ENCODE measurements at places on chromosomes 7 and 10.
A peak's percentile ranks its signal among the peaks of the same experiment; 100 is the strongest.

- DNase-seq, result no peak
These were observed 238.4 kb downstream of the EXOC4 start for GRCh38 chr7:133491201-133491691.

DNA sequence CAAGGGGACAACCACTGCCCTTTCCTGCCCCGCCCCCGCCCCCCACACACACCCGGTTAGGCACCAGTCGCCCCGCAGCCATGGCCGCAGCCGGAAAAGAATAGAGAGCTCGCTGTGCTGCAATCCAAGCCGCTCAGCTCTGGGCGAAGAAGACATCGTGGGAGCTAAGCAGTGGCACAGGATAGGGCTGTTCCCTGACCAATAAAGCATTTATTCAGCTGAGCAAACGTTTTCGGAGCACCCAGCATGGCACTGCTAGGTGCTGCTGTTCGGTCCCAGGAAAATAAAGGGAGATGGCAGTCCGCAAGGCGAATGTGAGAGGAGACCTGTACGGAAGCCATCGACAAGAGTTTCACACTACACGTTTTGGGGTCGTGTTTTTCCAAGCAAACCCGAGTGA is 18.3 kb downstream of the SKIDA1 start:
- DNase-seq, result no peak

GRCh38 chr7:132084776-132085388 is 491.4 kb downstream of the PLXNA4 start:
- no peak for DNase-seq

DNA sequence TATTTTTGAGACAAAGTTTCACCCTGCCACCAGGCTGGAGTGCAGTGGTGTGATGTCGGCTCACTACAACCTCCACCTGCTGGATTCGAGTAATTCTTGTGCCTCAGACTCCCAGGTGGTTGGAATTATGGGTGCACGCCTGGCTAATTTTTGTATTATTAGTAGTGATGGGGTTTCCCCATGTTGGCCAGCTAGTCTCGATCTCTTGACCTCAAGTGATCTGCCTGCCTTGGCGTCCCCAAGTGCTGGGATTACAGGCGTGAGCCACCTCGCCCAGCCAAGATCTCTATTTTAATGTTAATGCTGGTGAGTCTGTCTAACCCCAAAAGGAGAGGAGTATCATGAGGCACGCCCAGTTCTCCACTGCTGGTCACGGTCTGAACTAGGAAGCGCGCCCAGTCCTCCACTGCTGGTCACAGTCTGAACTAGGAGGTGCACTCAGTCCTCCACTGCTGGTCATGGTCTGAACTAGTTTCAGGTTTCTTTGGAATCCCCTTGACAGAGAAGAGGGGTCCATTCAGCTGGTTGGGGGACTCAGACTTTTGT is 5.6 kb upstream of the LRRC27 start:
- DNase-seq, result no peak

- DNase-seq, result no peak
These were observed 243.3 kb upstream of the CDC14C start for GRCh38 chr7:48681006-48681405.

DNA sequence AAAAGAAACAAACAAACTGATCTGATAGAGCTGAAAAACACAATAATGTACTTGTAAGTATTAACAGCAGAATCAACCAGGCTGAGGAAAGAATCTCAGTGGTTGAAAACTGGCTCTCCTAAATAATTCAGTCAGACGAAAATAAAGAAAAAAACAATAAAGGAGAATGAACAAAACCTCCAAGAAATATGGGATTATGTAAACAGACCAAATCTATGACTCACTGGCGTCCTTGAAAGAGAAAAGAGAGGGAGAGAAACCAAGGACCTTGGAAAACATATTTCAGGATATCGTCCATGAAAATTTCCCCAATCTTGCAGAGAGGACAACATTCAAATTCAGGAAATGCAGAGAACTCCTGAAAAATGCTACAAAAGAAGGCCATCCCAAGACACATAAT is 62.9 kb downstream of the FBXL13 start:
- DNase-seq, result no peak

- peak; percentile 46 for DNase-seq
These were observed 19.5 kb upstream of the CARD11 start for GRCh38 chr7:3063016-3063753.

GRCh38 chr7:108234971-108235450 is 104.8 kb upstream of the LAMB4 start:
- no peak for DNase-seq

DNA sequence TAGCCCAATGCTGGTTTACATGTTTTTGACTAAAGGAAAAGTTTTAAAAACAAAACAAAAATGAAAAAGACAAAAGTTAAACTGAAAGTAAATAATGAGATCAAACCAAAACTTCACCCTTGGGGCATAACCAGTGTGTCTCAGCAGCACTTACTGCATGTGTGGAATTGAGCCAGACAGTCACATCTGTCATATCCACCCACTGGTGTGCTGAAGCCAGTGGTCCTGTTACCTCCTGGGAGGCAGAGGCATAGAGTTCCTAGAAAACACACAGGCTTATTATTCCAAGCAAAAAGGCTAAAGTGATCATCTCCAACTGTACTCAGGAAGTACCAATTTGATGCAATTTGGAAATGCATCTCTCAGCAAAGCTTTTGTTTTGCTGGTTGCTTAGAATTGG is 40.4 kb downstream of the ASAH2 start:
- no peak for DNase-seq

DNA sequence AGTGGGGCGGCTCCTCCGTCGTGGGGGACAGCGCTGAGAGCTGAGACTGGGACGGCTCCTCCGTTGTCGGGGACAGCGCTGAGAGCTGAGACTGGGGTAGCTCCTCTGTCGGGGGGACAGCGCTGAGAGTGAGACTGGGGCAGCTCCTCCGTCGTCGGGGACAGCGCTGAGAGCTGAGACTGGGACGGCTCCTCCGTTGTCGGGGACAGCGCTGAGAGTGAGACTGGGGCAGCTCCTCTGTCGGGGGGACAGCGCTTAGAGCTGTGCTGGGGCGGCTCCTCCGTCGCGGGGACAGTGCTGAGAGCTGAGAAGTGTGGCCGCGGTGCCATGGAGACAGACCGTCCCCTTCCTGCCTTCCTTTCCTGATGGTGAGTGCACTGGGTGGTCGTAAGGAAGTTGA is 136.4 kb downstream of the DYNC2I1 start:
- no peak for DNase-seq

GRCh38 chr7:21767300-21767900 is 178.3 kb downstream of the CDCA7L start:
- DNase-seq, result no peak

DNA sequence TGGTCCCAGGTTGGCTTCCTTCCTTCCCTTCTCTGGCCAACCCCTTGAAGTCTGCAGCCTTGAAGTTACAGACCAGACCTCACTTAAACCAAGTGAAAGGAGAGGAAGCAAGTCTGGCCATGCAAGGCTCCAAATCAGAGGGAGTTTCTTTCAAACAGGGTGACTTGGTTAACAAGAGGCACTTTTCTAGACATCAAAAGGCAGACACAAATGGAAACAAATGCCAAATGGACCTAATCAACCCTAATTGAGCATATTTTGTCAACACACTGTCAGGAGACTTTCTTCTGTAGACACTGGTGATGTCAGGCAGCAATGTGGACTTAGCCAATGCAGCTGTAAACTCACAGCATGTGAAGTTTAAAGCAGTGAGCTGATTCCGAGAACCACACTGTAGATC is 282.7 kb upstream of the FZD8 start:
- DNase-seq, result no peak

DNA sequence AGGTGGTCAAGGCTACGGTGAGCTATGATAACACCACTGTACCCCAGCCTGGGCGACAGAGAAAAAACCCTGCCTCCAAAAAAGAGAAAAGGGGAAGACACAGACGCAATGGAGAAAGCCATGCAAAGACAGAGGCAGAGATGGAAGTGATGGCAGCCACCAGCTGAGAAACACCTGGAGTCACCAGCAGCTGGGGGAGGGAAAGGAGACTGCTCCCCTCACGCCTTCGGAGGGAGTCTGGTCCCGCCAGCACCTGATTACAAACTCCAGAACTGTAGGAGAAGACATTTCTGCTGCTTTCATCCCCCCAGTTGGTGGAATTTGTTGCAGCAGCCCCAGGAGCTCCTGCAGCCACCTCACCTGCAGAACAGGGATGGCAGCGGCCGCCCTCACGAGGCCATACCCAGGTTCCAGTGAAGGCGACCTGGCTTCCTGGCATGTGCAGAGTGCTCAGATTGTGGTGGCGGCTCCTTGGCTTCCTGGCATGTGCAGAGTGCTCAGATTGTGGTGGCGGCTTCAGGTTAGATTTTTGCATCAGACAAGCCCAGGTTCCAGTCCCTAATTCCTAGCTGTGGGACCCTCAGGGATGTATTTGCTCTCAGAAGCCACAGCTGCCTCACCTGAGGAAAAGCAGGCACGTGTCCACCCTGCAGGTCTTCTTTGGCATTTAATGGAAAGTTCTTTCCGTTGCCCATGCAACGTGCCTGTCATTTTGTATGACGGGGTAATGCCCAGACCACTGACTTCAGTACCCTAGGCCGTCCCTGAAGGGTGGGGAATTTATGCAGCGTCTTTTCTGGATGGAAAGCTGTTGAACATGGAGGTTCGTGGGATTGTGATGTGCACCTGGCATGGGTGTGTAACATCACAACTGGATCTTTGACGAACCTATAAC is 182.9 kb downstream of the EBF3 start:
- DNase-seq, result no peak

- no peak for DNase-seq
These were observed 67.9 kb downstream of the CACNA2D1 start for GRCh38 chr7:82375713-82376112.

- no peak for DNase-seq
These were observed 356.6 kb upstream of the ZMIZ1 start for GRCh38 chr10:78712147-78712546.

GRCh38 chr7:1546909-1547776 is 8.9 kb downstream of the TMEM184A start:
- DNase-seq, result no peak

- no peak for DNase-seq
These were observed 101.7 kb upstream of the KLF6 start for GRCh38 chr10:3886641-3887251.

DNA sequence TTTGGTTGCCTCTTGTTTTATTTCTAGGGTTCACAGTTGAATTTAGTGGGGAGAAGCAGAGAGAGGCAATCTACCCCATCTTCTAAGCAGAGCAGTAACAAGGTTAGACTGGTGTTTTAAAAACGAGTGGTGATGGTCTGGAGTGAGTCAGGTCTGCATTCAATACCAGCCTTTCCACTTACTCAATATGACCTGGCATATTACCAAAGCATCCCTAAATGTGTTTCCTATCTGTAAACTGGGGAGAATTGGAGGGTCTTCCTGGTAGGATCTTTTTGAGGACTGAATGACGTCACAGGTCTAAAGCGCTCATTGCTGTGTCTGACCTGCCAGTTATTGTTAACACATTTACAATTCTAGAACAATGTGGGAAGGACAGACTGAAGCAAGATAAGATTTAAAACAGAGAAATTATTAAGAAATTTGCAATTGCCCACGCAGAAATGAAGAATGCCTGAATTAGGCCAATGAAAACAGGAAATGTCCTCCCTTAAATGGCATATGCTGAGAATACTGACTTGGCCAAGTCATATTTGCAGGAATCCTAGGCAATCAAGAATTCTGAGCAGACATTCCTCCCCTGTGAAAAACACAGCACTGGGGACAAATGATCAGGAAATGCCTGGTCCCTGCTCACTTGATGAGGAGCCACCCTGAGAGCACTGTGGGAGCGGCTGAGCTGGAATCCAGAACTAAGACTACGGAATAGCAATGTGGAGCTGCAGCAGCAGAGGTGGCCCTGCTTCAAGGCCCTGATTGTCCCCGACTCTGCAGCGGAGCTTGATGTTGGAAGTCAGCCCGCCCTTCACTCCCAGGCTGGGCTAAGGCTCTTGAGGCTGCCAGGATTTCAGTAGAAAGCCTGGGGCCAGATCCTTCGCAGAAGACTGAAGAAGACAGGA is 184.5 kb upstream of the CXCL12 start:
- DNase-seq, result no peak

GRCh38 chr7:70446448-70447143 is 685.3 kb upstream of the GALNT17 start:
- no peak for DNase-seq

DNA sequence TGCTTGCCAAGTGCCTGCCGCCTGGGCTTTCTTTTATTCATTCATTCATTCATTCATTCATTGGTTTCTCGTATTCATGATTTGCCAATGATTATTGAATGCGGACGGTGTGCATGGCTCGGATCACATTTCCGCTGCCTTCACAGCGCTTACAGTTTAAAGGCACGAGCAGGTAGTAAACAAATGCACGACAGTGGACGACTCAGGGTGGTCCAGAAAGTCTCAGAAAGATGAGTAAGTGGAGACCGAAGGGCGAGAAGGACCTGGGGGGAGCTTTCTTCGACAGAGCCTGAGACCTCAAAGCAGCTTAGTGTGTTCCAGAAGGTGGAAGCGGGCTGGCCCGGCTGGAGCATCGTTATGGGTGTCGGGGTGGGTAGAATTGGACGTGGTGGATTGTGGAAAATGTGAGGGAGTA is 506 bp downstream of the MCM10 start:
- no peak for DNase-seq

DNA sequence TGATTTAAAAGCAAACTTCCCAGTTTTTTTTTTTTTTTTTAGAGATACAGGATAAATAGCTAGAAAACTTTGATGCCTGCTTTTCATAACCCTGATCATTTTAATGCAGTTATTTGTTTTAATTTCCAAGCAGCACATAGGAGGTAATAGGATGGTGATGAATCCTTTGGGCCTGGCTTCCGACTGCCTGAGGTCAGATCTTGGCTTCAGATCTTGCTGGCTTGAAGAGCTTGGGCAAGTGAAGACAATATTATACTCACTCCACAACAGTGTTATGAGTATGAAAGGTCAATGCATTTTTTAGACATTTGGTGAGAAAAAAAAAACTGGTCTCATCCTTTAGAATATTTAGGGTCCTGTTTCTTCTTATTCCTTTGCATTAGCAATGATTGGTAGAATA is 124.8 kb upstream of the PRKCQ start:
- no peak for DNase-seq

GRCh38 chr7:104123786-104124185 is 84.0 kb downstream of the ORC5 start:
- DNase-seq, result no peak

DNA sequence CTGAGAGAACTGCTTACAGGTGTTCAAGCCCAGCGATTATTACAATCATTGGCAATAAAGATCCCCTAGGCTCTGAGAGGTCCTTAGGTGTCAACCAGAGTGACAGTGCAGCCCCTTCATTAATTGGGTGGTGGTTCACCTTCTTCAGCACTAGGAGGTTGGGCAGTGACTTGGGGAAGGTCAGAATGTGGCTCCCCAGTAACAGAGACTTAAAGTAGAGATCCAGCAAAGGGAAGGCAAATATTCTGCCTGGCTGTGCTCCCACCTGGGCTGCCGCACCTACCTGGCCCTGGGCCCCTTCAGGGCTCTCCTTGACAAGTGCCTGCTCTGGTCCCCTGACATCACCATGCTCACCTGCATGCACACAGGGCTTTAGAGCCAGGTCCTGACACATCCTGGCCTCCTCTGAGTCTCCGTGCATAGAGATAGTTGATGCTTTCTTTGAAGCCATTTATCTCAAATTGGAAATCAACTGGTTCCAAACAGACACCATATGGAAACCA is 1.9 kb downstream of the CLRN3 start:
- no peak for DNase-seq

- DNase-seq, result no peak
These were observed 32.4 kb downstream of the DRGX start for GRCh38 chr10:49363309-49364031.

GRCh38 chr7:136405931-136406777 is 429.0 kb upstream of the MTPN start:
- no peak for DNase-seq

Data from T-helper 17 cell (primary cell).